ENCODE measurements at places on chromosomes 6 and 20.

DNA sequence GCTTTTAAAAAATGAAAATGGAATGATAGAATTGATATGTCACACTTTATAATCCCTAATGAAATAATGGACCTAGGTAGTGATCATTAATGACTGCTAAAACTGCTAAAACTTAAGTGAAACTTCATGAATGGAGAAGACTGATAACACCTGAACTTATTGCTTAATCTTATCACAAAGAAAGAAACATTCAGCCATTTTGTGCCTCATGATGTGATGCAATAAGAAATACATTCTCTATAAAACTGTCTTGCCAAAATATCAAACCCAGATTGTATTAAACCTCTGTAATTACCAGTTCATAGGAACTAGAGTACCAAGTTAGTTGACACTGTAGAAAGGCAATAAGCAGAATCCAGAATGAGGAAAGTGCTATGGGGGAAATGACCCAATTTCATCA, 54.4 kb upstream of the COL10A1 start:
- DNase-seq: no peak

GRCh38 chr6:13614126-13614925, 809 bp upstream of the NOL7 start:
- peak; percentile 58 for DNase-seq

GRCh38 chr20:32527447-32528055, 57.6 kb downstream of the NOL4L start:
- DNase-seq: no peak

DNA sequence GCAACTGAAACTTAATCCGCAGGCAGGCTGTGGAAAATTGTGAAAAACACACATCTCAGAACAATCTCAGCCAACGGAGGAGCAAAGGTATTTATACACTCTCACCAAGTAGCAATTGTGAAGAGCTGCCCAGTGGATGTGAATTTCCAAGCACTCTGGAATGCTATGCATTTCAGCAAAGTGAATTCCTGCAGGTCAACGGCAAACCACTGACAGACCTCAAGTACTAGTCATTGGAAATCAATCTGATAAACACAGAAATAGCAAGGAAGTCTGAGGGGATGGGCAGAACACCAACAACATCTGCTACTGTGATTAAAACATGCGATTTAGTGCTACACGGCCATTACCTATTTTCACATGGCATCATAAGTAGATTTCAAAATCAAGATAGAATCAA, 429.1 kb downstream of the HTR1B start:
- DNase-seq: peak; percentile 72

DNA sequence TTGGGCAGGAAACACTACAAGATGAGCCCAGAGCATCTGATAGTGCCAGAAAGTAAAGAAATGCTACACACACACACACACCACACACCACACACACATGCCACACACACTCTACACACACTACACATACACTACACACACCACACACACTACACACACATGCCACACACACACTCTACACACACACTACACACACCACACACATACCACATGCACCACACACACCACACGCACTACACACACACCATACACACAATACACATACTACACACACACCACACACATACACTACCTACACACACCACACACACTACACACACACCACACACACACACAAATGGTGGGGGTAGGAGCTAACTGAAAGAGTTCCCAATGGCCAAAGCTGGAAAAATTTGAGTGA, 3.6 kb upstream of the TMEM74B start:
- no peak for DNase-seq

GRCh38 chr20:1880529-1881239, 14.5 kb upstream of the SIRPA start:
- no peak for DNase-seq

DNA sequence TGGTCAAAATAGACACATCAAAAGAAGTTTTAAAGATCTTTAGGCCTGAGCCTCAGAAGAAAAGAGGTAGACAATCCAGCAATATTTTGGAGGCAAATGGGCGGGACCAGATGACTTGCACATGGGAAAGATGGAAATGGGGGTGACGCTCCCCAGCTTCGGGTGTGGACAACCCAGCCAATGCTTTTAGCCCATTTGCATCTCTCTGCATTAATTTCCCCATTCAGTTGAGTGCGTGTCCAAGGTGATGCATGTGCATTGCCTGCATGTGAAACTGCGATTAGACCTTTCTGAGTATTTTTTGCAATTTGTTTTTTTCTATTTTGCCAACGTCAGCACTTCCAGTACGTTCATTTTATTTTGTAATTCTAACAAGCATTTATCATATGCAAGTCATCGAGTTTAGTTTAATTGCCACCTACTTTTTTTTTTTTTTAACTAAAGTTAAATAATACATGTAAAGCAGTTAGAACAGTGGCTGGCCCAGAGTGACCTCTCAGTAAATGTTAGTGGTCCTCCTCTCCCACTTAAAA, 24.2 kb downstream of the PDRG1 start:
- DNase-seq: no peak

GRCh38 chr6:140623498-140623897, 1249.0 kb upstream of the CITED2 start:
- peak; percentile 23 for DNase-seq

DNA sequence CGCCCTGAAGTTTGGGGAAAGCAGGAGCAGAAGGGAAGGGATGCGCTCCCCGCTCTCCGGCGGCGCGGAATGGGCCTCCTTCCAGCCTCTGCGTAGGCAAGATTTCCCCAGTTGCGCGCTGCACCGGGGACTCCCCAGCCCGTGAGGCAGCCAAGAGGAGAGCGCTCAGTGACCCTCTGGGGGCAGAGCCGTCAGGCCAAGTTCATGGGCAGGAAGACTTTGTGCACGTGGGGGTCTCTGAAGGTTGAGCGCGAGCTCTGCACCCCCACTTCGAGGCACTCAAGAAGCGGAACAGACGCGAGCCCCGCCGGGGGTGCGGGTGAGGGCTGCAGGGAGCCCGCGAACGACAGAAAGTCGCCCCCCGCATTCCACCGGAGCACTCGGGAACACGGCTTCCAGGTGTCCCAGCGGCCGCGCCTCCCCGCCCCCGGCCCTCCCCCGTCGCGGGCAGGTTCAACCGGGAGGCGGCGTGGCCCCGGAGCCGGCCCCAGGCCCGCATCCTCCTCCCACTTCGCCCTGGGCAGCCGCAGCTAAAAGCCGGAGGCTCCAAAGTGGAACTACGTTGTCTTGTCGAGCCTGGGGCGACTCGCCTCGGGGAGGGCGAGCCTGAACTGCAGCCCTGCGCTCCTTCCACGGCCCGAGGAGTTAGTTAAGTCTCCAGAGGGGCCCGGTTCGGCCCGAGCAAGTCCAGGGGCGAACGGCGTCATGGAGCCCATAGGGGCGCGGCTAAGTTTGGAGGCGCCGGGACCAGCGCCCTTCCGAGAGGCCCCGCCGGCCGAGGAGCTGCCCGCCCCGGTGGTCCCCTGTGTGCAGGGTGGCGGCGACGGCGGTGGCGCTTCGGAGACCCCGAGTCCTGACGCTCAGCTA, at the start of gene PPP1R3G:
TSS of gene PPP1R3G (plus strand) at position 561 of the 867 bp plus-strand sequence. CDS start at position 706, 145 bp downstream.
- DNase-seq: peak; percentile 63

GRCh38 chr20:58747211-58747610, 54.6 kb downstream of the NPEPL1 start:
- DNase-seq: no peak

DNA sequence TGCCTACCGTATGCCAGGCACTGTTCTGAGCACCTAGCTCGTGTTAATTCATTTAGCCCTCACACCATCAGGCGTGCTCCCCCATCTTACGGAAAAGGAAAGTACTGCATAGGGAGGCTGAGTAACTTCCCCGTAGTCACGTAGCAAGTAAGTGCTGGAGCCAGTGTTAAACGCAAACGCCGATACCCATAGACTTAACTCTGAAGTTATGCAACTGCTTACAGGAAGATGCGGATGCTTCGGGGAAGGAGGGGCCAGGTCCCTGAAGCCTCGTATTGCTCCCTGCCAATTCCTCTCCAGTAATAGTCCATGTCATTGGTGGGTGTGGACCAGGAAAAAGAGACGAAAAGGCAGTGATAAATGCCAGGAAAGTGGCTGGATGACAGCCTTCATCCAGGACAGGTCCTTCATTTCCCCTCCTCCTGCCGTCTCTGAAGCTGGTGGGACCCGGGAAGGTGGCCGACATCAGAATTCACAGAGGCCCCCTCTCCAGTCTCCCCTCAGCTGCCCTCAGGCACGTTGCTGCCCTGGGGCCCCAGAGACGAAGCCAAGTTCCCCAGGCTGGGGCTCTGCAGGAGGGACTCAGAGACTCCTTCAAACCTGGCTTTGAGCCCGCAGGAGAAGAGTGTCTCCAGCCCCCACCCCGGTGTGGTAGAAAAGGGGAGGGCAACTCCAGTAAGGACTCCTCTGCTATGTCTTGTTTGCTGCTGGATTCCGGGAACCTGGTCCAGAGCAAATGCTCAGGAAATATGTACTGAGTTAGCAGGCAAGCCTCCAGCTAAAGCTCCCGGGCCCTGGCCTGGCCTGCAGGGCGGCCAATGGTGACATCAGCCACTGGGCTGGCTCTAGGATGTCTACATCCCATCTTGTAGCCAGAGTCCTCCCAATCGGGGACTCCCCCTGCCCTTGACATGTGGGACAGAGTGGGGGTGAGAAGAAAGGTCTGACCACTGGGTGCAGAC, 37.8 kb downstream of the RAB44 start:
- DNase-seq: peak; percentile 84

- no peak for DNase-seq
These were observed 55.2 kb downstream of the PTPN1 start for GRCh38 chr20:50565383-50565782.

DNA sequence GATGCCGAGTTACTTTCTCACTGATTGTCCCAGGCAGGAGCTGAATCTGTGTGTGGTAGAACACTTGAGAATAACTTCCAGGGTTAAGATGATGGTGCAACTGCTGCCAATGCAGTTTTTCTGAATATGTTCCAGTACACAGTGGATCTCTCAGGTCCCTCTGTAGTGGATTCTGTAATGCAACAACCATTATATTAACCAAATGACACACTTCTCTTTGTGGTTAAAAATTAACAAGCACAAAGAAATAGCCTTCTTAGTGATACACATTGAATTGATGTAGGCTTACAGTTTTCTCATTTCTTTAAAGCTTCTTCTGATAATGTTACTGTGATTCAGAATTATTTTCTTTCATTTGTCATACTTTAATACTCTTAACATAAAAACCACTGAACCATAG, 383.8 kb downstream of the ADGRB3 start:
- no peak for DNase-seq

GRCh38 chr6:42009844-42010184, 40.5 kb upstream of the TAF8 start:
- no peak for DNase-seq

DNA sequence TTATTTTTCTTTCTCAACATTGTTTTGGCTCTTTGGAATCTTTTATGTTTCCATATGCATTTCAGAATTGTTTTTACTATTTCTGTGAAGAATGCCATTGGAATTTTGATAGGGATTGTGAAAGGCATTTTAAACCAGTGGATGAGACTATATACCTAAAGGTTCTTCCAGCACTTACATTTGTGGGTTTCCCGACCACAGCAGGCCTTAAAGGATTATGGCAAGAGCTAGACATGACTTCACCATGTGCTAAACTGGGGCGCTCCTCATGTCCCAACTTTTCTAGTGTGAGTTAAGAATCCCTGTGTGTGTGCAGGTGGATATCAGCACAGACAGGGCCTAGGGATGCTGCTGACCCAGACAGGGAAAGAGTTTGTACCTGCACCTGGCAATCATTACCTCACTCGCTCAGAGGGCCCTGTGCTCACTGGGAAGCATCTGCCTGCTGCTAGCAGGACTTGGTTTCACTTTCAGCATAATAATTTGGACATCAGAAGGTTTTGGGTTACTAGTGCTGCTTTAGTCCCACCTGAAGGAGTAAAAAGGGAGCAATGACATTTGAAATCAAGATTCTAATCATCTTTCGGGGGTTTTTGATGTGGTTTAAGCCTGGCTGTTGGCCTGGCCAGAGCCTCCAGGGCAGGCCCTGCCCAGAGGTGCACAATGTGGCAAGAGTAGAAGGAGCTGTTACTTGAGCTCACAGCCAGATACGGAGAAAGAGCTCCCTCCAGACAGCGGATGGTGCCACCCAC, 137.1 kb downstream of the CDC5L start:
- DNase-seq: no peak

GRCh38 chr6:157104803-157105202, 218.5 kb downstream of the TMEM242 start:
- no peak for DNase-seq

- DNase-seq: no peak
These were observed 77.1 kb downstream of the FBXO5 start for GRCh38 chr6:152905551-152906299.

- DNase-seq: no peak
These were observed 36.3 kb downstream of the COX4I2 start for GRCh38 chr20:31673943-31674463.

- no peak for DNase-seq
These were observed 2.7 kb downstream of the GUCA1A start for GRCh38 chr6:42175860-42176259.

DNA sequence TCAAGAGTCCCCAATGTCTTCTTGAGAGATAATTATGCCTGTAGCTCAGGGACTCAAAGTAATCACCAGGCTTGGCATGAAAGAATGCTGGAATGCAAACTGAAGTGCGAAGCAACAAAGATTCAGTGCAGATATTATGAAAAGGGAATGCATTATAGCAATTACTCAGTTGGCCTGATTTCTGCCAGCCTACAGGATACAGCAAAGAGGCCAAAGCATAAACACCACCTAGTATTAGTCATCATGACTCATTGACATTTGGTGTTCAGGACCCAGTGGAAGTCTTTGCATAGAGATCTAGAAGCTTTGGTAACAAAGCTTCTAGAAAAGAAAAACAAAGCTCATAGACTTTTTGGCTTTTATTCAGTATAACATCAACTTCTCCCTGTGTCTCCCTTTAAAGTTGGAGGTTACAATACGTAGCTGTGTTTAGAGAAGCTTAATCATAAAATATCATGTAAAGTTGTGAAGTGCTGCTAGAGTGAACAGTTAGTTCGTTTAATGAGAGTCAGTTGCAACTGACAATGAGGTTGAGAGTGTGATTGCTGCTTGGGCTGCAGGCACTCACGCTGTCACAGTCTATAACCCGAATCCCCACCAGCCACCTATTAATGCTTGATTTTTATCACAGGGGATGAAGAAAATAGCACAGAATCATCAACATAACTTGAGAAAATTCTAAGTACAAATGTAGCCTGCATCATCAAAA, 932.7 kb downstream of the TFAP2A start:
- DNase-seq: peak; percentile 71

DNA sequence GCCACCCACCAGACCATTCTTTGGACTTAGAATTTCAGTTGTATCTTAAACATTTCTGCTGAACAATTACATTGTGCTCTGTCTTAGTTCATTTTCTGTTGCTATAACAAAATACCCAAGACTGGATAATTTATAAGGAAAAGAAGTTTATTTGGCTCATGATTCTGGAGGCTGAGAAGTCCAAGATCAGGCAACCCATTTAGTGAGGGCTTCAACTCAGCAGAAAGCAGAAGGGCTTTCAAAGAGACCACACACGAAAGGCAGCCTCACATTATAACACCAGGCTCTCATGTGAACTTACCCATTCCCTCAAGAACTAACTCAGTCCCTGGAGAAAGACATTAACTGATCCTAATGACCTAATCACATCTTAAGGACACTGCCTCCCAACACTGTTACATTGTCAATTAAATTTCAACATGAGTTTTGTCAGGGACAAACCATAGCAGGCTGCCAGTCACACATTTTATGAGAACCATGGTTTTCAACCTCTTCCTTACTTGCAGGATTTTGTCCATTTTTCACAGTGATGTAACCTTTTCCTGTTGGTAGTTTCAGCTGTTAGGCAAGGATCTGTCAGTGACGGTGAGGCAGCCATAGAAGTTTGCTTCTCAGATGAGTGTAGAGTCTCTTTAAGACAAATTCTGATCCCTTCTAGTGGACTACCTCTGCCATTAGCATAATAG, 399.6 kb upstream of the SOX4 start:
- no peak for DNase-seq
